ENCODE measurements at places on chromosomes 16 and 17. TPM values are rescaled to one million over a fixed set of nuclear protein-coding genes. Genes with fewer than 3 reads are reported as not detected.

Gene PIRT
- not detected for total RNA-seq

GRCh38 chr16:26668026-26668425, 398.7 kb upstream of the C16orf82 start:
- no peak for DNase-seq

GRCh38 chr17:43952351-43952723, 1.4 kb downstream of the PYY start:
- DNase-seq: no peak

GRCh38 chr16:2507052-2507659, 6.6 kb upstream of the ATP6V0C start:
- peak; percentile 81 for DNase-seq

Gene GLP2R
- total RNA-seq: not detected

DNA sequence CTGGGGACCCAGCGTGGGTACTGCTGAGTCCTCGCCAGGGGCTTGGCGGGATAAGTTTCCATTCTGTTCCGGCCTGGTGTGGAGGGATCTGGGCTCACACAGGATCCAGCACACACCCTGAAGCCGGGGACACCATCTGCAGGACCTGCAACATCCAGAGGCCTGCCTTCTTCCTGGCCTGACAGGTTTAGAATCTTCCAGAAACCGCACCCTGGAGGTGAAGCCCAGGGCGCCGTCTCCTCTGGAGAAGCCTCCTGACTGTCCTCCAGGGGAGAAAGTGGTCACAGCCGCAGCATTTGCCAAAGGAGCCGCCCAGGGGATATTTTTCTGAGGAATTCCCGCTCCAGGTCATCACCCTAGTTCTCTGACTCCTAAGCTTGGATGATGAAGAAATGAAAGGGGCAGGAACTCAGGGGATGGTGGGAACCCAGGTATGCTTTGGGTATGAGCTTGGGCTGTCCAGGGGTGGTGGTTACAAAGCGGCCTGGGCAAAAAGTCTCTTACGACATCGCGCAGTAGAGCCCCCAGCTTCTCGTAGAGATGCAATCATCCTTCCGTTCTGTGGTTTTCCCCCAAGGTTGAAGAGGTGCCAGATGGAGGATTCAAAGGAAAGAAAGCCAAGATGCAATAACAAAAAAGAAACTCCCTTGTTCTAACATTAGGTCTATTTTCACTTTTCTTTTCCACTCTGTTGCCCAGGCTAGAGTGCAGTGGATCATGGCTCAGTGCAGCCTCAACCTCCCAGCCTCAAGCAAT, 9.1 kb upstream of the CRISPLD2 start:
- no peak for DNase-seq

GRCh38 chr16:2486645-2487516, 12.0 kb downstream of the TBC1D24 start:
- peak; percentile 50 for DNase-seq

DNA sequence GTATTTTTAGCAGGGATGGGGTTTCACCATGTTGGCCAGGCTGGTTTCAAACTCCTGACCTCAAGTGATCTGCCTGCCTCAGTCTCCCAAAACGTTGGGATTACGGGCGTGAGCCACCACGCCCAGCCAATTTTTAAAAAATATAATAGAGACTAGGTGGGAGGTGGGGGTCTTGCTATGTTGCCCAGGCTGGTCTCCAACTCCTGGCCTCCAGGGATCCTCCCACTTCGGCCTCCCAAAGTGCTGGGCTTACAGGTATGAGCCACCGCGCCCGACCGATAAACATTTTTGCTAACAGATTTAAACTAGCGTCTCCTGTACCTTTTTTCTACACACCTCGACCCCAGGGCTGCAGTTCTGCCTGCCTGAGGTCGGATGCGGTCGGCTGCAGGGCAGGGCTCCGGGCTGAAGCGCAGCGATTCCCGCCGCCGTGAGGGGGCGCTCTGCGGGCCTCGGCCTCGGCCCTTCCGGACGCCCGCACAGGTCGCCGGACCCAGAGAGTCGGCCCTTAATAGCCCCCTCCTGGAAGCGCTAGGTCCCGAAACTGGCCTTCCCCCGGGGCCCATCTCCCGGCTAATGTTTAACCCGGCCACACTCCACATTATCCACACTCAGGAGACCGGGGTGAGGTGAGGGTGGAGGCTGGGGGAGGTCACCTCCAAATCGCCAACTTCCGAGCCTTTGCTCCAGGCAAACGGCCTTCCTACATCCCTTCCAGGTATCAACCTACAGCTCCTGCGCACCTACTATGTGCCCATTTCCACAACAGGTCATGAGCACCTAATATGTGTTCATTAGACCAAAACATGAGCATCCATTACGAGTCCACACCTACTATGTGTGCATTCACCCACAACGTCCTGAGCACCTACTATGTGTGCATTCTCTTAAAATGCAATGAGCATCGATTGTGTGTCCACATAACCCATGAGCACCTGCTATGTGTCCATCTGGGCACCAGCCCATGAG, 2.0 kb upstream of the GLIS2 start:
- DNase-seq: peak; percentile 40

- no peak for DNase-seq
Measured at GRCh38 chr16:65010125-65010524, 111.7 kb downstream of the CDH11 start.

Measured in OCI-LY7 (cell line).